H54 (cell line): ENCODE measurements at places on chromosomes 12 and 14.

- no peak for DNase-seq
These were observed 189.6 kb downstream of the FOXN3 start for GRCh38 chr14:89227496-89227836.

DNA sequence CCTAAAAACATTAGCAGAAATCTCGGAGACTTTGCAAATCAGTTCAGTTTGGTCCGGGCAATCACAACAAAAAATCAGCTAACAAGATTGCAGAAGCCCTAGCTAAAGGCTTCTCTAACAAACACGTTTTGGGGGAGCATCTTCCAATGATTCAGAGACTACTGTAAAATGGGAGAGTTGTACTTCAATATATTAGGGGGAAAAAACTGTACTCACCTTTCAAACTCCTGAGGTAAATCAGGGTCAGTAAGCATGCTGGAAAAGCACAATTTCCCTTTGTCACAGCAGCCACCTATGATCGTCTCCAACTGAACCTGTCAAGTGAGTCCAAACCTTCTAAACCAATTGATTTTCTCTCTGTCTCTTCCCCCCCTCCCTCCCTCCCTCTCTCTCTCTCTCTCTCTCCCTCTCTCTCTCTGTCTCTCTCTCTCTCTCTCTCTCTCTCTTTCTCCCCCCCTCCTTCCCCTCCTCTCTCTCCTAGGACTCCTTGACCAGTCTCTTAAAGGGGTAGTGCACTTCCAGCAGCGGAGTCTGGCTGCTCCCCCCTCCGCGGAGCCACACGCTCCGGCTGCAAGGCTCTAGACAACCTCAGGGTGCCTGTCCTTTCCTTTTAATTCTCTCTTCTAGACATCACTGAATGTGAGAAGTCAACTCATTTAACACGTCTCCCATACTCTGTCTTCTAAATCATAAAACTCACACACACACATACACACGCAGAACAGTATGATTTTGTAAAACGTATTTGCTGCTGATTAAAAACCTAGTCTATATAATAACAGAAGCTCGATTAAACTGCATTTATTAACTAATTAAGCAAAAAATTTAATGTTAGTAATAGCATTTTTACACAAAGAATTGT is at the start of gene SOX5:
Gene SOX5 (minus strand): TSS at position 323 of the 862 bp plus-strand sequence. CDS start 69 bp downstream, at position 254.
- no peak for DNase-seq

DNA sequence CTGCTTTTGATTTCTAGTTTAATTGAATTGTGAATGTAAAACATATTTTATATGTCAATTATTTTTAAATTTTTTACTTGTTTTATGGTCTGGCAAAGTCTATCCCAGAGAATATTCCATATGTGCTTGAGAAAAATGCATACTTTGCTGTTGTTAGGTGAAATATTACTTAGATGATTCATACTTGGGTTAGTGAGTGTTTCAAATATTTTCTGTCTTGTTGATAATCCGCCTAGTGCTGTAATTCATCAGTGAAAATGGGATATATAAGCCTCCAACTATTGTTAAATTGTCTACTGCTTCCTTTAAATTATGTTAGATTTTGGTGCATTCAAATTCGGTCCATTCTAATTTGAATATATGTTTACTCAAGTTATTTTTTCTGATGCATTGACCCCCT is 395.5 kb downstream of the LRFN5 start:
- DNase-seq = no peak

DNA sequence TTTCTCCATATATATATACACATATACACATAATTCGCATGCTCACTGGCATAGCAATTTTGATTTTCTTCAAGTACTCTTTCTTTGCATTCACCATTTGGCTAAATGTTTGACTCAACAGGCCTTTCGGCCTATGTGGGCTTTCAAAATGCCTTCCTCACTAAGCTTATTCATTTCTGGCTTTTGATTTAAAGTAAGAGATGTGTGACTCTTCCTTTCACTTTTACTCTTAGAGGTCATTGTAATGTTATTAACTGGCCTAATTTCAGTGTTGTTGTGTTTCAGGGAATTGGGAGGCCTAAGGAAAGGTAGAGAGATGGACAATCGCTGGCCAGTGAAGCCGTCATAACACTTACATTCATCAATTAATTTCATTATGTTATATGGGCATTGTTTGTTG is 14.5 kb upstream of the KLRD1 start:
- no peak for DNase-seq

DNA sequence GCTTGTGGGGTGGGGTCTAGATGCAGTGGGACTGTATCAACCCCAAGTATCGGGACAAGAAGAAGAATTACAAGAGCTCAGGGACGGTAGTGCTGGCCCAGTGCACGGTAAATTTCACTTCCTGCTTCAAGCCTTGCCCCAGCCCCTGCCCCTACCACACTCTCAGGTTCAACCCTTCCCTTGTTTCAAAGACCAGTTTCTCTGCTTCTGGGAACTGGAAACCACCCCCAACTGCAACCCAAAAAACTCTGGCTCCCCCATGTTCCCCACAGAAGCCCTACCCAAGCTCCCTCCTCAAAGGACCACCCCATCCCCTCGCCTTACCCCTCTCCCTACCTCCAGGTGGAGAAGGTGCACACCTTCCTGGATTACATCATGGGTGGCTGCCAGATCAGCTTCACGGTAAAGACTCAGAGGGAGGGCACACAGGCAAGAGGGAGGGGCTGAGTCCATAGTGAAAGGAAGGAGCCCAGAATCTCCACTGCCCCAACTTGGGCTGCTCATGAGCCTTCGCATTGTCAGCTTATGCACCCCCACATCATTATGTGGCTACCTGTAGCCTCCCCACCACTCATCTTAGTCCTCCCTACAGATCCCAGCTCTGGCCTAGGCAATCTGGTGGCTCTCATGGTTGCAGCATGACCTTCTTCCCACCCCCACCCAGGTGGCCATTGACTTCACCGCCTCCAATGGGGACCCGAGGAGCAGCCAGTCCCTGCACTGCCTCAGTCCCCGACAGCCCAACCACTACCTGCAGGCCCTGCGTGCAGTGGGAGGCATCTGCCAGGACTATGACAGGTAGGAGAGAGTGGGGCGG is 4.3 kb downstream of the CPNE6 start:
- no peak for DNase-seq

DNA sequence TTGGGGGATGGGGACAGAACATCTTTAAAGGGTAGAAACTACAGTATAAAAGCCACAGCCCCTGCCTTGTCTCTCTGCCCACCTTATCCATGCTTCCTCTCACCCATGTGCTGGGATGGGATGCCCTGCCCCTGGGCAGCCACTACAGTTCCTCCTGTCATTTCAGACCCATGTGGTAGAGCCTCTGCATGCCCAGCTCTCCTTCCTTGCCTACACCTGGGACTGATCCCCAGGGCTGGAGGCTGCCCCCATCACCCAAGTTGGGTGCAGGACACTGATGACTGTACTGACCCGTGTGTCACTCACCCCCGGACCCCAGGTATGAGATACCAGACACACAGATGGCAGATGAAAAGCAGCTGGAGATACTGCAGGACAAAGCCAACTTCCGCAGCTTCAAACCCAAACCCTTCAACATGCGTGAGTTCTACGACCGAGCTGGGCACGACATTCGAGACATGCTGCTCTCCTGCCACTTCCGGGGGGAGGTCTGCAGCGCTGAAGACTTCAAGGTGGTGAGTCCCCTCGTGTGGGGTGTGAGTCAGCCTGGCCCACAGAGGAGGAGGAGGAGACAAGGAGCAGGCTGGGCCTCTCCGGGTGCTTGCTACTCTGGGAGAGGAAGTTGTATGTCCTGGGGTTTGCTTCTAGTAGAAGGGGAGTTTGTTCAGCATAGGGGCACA is 2.2 kb downstream of the ASIC1 start:
- no peak for DNase-seq

- no peak for DNase-seq
These were observed 5.5 kb upstream of the KRT8 start for GRCh38 chr12:52910248-52910883.

DNA sequence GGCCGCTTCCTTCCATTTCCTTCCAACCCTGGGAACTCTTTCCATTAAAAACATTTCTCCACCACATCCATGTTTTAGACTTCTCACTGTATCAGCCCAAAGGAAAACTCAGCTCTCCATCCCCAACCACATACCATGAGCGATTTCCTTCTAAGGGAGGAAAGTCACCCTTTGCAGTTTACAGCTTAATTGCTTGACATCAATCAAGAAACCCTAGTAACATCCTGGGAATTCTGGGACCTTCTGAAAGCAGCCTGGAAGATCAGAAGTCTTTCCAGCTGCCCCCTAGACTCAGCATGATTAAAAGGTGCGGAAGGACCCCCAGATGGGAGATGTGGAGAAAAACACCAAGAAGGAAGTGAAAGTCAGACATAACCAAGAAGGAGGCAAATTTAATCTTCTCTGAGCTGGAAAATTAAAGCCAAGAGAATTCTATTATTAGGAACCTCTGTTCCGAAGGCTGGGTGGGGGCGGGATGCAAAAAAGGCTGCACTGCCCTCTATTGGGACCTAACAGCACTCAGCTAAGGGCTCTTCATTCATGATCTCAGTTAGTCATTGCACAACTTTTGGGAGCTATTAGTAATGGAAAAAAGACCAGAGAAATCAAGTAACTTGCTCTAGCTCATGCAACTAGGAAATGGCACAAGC is 73.3 kb upstream of the PLXNC1 start:
- DNase-seq = peak; percentile 35

DNA sequence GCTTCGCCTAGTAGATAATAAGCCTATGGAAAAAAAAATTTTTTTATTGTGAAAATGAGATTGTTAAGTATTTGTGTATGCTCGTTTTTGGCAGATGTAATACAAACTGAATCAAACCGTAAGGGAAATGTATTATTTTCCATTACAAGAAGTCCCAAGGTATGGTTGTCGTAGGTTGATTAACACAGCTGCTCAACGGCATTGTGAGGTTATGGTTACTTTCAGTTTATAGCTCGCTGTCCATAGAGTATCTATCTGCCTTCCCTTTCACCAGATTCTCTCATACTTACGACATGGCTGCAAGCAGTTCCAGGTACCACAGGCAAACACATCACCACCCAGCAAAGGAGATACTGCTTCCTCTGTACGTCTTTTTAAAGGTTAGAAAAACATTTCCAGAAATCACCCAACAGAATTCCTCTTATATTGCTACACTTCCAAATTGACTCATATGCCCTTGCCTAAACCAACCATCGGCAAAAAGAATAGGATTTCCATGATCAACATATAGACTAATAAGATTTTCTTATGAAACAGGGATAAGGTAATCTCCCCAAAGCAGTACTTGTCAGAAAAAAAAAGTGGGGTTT is 338.6 kb downstream of the SYT1 start:
- no peak for DNase-seq

DNA sequence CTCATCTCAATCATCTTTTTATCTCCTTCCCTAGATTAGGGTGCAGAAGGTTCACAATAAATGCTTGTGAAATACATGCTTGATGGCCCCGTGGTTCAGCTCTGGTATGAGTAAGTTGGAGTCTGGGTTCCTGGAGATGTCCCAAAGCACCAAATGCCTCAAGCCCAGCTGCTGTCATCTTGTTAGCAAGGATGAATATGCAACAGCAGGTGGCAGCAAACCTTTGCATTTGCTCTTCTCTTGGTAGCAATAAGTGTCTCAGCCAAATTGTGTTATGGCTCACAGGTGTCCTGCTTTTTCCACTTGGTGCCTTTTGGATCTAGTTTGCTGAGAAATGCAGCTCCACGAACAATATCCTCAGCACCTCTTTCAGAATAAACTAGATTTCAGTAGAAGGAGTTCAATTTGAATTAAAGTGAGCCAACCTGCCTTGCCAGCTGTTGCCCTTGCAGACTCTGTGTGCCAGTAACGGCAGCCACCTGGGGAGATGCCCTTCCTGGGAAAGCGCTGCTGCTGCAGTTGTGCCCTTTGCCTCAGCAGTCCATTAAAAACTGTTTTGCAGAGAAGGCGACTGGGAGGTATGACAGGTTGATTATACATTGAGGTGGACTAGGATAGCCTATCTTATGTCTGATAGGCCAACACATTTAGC is 417.3 kb downstream of the SNAPC1 start:
- DNase-seq = peak; percentile 7

GRCh38 chr12:105504286-105504685 is 173.8 kb downstream of the C12orf75 start:
- DNase-seq = no peak

DNA sequence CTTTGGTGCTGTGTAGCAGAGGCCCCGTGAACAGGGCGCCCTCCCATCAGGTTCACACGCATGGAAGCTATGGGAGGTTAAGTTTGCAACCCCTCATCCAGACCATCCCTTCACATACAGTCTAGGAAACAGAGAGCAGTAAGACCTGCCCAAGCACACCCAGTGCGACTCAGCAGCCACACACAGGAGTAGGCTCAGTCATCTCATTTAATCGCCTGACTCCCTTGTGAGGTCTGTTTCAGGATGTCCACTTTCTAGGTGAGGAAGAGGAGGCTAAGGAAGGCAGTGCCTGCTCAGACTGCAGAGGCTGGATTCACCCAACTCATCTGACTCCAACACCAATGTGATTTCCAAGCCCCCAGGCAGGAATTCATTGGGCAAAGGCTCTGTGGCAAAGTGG is 11.9 kb downstream of the BDKRB1 start:
- DNase-seq = no peak

- DNase-seq = no peak
These were observed 21.2 kb downstream of the CAND1 start for GRCh38 chr12:67290378-67290777.

- no peak for DNase-seq
These were observed 143.7 kb upstream of the FRMD6 start for GRCh38 chr14:51507906-51508511.

- DNase-seq = peak; percentile 12
These were observed 568.3 kb downstream of the TMEM121 start for GRCh38 chr14:106094654-106095189.

- no peak for DNase-seq
These were observed 5.6 kb downstream of the CDCA4 start for GRCh38 chr14:105015242-105015641.

DNA sequence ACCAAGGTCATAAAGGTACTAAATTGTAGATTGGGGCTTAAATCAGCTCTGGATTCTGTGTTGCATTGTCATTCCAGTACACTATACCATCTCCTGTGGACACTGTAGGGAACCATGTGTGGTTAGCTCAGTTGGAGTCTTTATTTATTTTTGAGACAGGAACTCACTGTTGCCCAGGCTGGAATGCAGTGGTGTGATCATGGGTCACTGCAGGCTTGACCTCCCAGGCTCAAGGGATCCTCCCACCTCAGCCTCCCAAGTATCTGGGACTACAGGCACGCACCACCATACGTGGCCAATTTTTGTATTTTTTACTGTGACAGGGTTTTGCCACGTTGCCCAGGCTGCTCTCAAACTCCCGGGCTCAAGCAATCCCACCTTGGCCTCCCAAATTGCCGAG is 6.7 kb downstream of the PAPOLA start:
- DNase-seq = no peak

DNA sequence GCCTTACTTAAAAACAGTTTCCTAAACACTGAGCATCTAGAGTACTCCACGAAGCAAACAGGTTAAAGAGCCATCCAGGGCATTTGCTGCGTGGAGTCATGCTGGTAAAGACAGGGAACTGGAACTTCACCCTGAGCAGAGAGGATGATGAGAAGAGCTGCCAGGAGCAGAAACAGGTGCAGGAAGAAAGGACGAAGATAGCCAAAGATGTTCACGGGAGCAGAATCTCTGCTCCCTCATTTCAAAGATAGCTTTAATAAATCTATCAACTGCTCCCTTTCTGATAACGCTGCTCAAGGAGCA is 280.8 kb upstream of the FKBP4 start:
- no peak for DNase-seq

- no peak for DNase-seq
These were observed 45.7 kb upstream of the OTX2 start for GRCh38 chr14:56855891-56856461.
